ENCODE measurements at places on chromosomes 6 and 20.

DNA sequence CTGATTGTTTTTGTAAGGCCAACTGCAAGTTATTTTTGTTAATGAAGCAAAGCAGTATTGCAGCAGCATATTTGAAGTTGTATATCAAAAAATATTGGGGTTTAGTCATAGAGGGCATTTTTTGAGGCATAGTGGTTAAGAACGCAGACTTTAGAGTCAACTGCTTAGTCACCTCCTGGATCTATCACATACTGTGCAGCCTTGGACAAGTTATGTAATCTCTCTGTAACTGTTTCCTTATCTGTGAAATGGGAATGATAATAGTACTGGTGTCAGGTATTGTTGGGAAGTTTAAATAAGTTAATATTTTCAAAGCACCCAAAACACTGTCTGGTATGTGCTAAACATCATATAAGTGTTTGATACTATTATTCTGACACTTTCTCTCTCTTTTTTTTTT, 27.2 kb upstream of the EFHC1 start:
- no peak for DNase-seq

DNA sequence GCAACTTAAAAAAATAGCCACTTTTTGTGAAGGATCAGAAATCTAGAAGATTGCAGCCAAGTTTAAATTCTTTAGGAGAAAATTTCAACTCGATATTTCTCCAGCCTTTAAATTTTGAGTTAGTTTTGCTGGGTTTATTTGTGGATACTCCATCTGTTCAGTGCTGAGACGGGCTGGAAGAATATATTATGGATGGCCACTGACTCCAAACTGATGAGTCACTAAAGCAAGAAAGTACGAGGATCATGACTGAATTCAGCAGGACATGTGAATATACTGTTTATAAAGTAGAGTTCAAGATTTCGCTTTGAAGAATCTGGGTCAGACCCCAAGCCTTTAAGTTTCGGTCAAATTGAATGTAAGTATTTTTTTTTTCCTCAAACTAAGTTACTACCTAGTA, 199.5 kb downstream of the ADGRB3 start:
- no peak for DNase-seq

GRCh38 chr20:4794846-4795245, 73.1 kb downstream of the PRND start:
- DNase-seq: no peak

GRCh38 chr20:47984437-47984836, 199.2 kb upstream of the SULF2 start:
- DNase-seq: no peak

DNA sequence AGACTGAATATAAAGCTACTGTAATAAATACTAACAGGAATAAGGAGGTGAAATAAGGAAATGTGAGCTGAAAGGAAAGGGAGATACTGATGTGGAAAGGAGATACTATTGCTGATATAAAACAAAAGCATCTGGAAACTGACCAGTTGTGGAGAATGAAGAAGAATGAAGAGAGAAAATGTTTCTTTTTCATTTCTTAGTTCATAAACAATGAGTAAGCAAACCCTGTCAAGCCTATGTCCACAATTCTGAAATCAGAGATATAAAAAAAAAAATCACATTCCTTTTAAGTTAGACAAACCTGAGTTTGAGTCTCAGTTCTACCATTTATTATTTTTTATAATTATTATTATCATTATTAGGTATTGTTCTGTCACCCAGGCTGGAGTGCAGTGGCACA, 121.6 kb upstream of the GJE1 start:
- DNase-seq: no peak
